ENCODE measurements at places on chromosomes 7 and 10.
A peak's percentile ranks its signal among the peaks of the same experiment; 100 is the strongest.

DNA sequence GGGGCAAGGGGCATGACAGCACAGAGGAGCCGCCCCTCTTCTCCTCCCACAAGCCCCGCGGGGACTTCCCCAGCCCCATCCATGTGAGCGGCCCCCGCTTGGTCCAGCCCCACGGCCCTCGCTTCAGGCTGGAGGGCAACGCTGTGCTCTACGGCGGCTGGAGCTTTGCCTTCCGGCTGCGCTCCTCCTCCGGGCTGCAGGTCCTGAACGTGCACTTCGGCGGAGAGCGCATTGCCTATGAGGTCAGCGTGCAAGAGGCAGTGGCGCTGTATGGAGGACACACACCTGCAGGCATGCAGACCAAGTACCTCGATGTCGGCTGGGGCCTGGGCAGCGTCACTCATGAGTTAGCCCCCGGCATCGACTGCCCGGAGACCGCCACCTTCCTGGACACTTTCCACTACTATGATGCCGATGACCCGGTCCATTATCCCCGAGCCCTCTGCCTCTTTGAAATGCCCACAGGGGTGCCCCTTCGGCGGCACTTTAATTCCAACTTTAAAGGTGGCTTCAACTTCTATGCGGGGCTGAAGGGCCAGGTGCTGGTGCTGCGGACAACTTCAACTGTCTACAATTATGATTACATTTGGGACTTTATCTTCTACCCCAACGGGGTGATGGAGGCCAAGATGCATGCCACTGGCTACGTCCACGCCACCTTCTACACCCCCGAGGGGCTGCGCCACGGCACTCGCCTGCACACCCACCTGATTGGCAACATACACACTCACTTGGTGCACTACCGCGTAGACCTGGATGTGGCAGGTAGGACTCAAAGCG is 5.1 kb downstream of the AOC1 start:
- DNase-seq, result no peak

DNA sequence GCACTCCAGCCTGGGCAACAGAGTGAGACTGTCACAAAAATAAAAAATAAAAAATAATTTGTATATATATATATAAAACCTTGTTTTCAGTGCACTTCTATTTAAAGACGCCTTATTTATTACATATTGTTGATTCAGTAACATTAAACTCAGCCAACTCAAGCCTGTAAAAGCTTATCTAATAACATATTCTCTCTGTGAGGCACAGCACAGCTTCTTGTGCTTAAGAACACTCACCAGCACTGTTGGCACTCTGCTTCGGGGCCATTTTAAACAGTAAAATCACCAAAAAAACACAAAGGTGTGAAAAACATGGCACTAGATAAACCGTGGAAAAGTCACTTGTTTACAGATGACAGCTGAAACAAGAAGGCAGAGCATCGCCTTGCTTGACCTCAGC is 89.0 kb upstream of the C10orf90 start:
- no peak for DNase-seq

- no peak for DNase-seq
Measured at GRCh38 chr7:9026121-9026520, 592.7 kb downstream of the NXPH1 start.

DNA sequence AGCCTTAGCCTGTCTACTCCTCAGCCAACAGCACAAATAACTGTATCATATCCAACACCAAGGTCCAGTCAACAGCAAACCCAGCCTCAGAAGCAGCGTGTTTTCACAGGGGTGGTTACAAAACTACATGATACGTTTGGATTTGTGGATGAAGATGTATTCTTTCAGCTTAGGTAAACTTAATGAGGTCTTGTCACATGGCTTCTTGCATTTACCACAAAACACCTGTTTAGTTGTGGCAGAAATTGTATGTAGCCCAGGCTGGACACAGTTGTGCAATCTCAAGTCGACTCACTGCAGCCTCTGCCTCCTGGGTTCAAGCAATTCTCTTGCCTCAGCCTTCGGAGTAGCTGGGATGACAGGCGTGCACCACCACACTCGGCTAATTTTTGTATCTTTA is 21.4 kb downstream of the CCAR1 start:
- no peak for DNase-seq

- no peak for DNase-seq
Measured at GRCh38 chr7:122652876-122653275, 46.0 kb downstream of the RNF133 start.

DNA sequence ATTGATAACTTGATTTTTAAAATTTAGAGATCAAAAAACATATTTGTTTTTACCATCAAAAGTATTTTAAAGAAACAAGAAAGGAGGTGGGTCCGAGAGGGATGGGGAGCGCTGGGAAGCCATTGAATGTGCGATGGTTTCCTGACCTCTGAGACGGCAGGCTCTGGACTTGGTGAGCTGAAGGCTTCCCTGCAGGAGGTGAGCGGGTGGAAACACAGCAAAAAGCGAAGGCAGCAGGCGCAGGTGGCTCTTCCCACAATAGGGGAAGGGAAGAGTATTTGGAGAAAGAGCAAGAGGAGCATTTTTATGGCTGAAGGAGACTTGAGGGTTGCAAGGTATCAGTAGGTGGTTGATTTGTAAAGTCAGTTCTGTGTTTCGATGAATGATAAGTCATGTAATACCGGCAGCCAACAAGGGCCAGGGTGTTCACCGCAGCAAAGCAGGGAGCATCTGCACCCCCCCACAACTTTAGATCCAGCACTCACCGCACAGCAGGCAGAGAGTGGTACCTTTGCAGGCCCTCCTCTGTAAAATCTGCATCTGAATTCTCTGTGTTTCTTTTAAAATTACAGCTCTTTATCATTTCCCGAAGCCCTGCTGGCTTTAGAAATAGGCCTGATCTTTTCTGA is 10.5 kb downstream of the C10orf53 start:
- DNase-seq, result no peak

DNA sequence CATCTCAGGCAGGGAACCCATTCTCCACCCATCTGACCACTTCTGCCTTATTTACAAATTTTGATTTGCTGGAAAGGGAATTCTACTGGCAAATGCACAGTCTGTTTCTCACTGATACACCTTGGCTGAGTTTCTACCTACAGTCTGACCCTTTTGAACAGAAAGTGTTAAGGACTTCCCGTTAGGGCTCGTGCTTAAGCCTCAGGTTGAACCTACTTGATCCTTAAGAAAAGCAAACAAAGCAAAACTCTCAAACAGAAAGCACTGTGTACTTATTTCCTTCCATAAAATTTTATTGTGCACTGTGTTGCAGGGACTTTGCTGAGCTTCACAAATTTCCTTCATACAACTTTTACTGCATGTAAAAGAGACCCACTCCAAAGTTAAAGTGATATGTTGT is 367.8 kb downstream of the NRG3 start:
- DNase-seq, result no peak

DNA sequence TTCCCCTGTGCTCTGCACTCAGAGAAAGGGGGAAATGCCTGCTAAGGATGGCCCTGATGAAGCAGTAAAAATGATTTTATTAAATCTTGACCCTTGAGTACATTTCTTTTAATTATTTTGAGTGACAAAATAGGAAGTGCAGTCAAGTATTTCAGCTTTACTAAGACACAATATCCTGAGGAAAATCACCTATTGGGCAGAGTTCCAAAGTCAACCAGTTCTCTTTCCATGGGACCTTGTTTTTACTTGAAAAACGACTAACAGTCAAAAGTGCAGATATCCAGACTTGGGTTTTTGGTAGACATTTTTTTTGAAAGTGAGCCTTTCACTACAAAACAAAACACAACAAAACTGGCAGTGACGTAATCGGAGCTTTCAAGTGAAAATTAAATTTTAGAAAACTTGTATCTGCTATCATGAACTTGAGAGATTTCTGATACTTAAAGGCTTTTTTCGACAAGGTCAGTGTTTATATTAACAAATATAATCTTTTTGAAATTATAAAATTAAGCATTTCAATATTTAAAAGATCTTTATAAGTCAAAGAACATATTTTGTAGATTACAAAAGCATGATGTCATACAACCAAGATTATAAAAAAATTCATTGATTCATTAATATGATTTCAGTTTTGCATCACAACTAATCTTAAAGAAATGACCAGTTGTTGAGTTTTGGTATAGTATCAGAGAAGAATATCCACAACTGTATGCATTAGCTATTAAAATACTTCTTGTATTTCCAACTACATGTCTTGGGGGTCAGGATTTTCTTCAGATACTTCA is 513.8 kb upstream of the AKR1E2 start:
- no peak for DNase-seq

DNA sequence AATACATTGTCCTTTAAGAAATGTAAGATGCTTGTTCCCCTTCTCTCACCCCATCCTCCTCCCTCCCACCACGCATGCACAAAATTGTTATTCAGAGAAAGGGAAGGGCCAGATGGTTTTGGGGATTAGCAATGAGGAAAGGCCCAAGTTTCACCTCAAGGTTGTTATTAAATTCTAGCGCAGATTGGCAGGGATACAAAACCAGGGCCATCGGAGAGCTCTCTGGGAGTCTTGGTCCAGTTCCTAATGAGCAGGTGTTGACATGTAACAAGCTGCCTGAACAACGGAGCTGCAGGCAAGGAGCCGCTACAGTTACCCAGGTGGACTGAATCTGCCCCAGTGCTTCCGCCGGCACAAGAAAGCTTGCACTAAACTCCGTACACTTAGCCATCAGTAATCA is 9.7 kb upstream of the ANK3 start:
- DNase-seq, result no peak

- DNase-seq, result no peak
Measured at GRCh38 chr7:12320241-12320986, 83.3 kb downstream of the VWDE start.

GRCh38 chr7:131657881-131658280 is 101.5 kb upstream of the PODXL start:
- no peak for DNase-seq

GRCh38 chr7:69110450-69111050 is 487.7 kb upstream of the AUTS2 start:
- no peak for DNase-seq

DNA sequence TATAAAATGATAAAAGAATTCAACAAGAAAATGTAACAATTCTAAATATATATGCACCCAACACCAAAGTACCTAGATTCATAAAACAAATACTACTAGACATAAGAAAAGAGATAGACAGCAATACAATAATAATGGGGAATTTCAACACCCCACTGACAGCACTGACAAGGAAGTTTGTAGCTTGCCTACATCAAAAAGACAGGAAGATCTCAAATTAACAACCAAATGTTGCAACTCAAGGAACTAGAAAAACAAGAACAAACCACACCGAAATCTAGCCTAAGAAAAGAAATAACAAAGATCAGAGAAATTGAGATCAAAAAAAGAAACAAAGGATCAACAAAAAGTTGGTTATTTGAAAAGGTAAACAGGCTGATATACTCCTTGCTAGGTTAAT is 36.5 kb upstream of the TNKS2 start:
- DNase-seq, result no peak

- no peak for DNase-seq
Measured at GRCh38 chr7:135197906-135198655, 13.2 kb downstream of the WDR91 start.

DNA sequence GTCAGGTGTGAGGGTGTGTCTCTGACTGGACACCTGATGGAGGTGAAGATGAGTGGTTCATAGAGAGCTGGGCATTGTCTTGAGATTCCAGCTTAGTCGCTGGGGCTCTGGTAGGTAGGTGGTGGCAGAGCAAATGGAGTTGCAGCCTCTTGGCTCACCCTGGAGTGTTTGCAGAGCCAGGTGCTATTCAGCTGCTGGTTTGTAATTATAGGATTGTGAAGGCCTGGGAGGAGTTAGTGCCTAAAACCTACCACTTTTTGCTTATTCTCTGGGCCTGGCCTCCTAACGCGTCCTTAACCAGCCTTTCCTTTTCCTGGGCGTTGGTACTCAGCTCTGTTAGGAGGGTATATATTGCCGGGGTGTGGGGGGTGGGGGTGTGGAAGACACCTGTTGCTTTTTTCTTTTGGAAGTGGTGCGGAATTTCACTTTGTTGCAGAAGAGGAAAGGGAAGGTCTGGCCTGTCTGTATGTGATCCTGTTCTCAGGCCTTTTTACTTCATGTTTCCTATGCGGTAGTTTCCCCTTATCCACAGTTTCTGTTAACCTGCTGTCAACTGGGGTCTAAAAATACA is 3.2 kb downstream of the PPRC1 start:
- DNase-seq, result no peak

GRCh38 chr7:101628522-101628921 is 574 bp downstream of the MYL10 start:
- DNase-seq, result no peak

- no peak for DNase-seq
Measured at GRCh38 chr10:51363415-51363814, 289.1 kb downstream of the PRKG1 start.

DNA sequence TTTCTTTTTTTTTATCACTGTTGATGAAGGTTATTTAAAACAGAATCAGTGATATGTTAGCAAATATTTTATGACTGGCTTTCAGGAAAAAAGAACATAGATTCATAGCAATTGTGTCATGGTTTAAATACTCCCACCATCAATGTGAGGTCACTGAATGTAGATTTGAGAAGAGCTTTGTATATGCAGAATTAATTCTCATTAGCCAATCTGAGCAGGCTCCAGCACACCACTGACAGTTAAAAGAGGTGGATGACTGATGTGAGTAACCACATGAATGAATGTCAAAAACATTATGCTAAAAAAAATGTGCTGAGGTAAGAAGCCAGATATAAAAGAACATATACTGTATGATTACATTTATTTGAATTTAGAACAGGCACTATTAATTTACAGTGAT is 174.8 kb upstream of the KAT6B start:
- DNase-seq, result no peak

GRCh38 chr10:64159910-64160872 is 639.0 kb downstream of the REEP3 start:
- no peak for DNase-seq

GRCh38 chr10:132332433-132332754 is 401 bp downstream of the LRRC27 start:
- DNase-seq, result no peak

DNA sequence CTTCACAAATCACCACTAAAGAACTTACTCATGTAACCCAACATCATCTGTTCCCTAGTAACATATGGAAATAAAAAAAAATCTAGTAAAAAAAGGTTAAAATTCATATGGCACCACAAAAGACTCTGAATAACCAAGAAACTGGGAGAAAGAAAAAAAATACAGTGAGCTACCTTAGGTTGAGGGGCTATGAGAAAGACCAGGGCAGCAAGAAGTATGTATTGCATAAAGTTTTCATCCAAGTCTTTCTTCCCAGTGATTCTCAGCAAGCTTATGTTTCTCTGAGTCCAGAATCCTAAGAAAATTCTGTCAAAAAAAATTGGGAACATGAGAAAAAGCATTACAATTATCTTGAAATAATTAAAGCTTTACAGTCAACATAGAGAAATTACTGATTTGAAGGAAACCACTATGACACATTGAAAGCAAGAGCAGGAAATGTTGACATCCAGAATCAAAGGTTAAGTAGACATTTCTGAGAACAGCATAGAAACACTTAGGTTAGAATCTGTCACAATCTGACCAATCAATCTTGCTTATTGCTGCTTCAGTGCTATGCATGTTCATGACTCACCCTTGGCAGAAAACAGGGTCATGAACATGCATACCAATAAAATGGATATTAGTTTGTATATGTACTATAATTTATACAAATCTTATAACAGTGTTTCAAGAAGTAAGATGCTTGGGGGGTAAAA is 494.0 kb upstream of the POT1 start:
- DNase-seq, result no peak

- peak; percentile 79 for DNase-seq
Measured at GRCh38 chr10:17214971-17215781, 12.9 kb upstream of the VIM start.

Data from brain pericyte (primary cell).